ENCODE measurements at places on chromosomes 5 and 9.

- DNase-seq = no peak
These were observed 96.2 kb upstream of the ARAP3 start for GRCh38 chr5:141778206-141778605.

- no peak for DNase-seq
These were observed 111.3 kb upstream of the ADRA1B start for GRCh38 chr5:159805021-159805420.

DNA sequence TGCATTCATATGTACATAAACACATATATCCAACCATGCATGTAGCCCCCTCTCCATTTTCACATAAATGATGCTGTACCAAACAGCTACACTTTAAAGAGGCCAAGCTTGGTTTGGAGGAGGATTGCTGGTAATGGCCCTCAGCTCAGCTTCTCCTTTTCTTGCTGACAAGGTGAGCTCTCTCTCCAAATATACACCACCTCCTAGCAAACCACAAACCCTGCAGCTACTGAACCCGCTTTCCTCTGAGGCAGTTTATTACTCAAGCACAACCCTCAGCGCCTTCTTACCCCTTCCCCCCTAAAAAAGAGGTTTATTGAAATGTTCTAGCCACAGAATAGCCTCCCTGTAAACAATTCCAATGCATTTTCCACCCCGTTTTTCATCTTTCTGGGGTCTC lies 54.0 kb downstream of the ALG2 start:
- no peak for DNase-seq

DNA sequence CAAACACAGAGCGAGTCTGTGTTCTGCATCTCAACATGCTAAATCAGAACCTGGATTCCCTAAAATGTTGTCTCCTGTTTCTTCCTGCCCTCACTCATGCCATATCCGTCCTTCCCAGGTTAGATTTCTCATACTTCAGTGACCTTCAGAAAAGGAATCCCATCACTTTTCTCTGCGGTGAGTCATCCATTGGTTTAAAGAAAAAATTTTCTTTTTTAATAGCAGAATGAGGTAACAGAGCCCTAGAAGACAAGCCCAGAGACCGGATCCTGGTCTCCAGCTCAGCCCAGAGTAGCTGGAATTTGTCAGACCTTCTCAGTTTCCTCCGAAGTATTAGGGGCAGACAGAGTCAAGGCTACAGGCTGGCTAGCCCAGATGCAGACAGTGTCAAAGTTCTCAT lies 143.2 kb upstream of the DMRT1 start:
- no peak for DNase-seq

GRCh38 chr9:123309611-123310010 lies 41.2 kb upstream of the STRBP start:
- DNase-seq = no peak

GRCh38 chr9:103680581-103680980 lies 413.5 kb upstream of the SMC2 start:
- no peak for DNase-seq

GRCh38 chr9:3027210-3027609 lies 183.3 kb upstream of the PUM3 start:
- DNase-seq = peak; percentile 97

DNA sequence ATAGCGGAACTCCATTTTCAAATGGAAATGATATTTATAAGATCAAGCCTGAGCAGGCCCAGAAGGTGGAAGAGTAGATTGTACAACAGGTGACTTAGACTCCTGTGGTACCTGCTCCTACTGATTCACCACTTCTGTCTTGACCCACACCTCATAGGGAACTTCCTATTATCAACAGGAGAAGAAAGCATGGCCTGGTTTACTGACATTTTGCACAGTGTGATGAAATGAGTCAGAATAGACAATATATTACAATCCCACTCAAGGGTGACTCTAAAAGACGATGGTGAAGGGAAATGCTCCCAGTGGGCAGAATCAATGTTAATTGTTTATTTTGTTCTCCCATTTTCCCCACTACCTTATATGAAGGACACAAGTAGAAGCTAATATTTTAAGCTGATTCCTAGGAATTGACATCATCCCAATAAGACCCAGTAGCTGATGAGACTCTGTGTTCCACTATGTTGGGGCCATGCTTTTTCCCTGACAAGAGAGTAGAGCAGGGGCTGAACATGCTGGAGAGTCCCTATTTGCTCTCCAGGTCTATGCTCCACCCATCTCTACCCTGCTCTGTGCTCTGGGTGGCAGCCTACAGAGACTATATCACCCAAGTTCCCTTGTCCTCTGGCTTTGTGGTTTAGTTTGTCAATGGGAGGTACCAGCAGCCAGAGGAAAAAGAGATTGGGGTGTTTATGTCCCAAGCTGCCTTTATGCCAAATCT lies 163.4 kb upstream of the FSTL4 start:
- DNase-seq = no peak

DNA sequence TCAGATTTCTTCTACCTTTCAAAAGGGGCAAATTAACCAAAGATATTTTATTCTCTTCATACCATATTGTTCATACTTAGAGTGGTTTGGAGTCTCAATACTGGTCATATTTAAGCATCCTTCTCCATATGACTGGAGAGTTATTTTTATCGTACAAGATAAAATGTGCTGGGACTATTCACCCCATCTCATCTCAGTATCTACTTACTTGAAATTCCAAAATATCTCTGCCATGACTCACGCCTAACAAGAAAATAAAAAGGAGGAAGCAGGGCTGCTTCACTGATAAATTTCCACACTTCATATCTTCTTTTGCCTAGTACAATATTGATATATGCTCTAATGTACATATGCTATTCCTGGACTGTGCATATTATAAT lies 277.9 kb upstream of the CDH9 start:
- DNase-seq = no peak

DNA sequence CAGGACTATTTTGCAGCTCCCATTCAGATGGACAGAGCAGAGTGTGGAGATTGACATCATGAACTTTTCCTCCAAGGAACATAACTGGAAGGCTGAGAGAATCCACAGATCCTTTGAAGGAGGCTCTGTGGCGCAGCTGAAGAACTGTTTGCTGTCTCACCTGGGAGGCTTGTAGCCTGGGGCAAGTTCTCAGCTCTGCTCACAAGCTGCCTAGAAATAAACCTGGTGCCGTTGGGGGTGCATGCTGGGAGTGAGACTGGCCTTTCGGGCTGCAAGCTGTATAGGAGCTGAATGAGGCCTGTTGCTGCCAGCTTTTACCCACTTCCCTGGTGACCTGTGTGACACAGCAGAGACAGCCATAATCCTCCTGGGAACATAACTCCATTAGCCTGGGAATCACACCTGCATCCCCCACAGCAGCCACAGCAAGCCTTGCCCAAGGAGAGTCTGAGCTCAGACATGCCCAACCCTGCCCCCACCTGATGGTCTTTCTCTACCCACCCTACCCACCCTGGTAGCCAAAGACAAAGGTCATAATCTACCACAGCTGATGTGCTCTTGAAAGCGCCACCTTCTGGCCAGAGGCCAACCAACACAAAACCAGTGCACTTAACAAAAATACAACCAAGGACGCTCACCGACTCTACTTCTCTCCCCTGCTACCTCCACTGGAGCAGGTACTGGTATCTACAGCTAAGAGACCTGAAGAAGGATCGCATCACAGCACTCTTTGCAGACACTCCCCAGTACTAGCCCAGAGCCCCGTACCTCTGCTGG lies 205.1 kb upstream of the MRPS30 start:
- no peak for DNase-seq

DNA sequence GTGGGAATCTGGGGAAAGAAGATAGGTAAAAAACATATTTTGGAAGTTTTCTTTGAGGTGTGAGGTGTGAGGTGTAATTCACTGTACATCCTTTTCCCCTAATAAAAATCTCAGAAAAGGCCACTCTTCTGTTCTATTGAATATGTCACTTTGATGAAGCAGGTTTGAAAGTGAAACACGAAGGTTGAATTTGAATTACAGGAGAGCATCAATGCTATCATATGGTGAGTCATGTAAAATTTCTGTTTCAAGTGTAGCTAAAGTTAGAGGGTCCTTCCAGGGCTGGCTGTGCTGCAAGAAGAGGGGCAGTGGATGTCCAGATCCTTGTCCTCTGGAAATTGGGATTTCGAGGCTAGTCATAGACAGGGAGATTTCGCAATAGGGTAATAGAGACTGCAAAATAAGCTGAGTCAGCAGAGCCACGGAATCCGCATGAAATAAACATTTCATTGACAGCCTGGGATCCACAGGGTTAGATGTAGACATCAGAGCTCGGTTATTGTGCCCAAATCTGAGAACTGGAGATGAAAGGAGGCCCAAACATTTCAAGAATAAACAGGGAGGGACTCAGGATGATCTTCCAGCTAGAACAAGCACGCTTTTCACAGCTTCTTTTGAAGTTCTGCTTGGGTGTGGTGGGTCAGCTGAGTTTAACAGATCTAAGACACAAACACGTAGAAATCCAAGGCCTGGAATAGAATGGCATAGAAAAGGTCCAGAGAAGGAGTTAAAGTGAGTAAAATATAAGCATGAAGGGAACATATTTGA lies 194.4 kb upstream of the CDKN2B start:
- DNase-seq = no peak

DNA sequence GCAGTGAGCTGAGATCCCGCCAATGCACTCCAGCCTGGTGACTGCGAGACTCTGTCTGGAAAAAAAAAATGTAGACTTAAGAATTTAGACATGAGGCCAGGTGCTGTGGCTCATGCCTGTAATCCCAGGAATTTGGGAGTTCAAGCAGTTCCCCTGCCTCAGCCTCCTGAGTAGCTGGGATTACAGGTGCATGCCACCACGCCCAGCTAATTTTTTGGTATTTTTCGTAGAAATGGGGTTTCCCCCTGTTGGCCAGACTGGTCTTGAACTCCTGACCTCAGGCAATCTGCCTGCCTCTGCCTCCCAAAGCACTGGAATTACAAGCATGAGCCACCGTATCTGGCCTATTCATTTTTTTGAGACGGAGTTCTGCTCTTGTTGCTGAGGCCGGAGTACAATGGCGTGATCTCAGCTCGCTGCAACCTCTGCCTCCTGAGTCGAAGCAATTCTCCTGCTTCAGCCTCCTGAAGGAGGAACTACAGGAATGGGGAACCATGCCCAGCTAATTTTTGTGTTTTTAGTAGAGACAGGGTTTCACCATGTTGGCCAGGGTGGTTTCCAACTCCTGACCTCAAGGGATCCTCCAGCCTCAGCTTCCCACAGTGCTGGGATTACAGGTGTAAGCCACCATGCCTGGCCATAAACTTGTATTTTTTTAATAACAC lies 14.0 kb downstream of the DDX46 start:
- no peak for DNase-seq

GRCh38 chr5:89300426-89300970 lies 417.5 kb upstream of the MEF2C start:
- DNase-seq = no peak

DNA sequence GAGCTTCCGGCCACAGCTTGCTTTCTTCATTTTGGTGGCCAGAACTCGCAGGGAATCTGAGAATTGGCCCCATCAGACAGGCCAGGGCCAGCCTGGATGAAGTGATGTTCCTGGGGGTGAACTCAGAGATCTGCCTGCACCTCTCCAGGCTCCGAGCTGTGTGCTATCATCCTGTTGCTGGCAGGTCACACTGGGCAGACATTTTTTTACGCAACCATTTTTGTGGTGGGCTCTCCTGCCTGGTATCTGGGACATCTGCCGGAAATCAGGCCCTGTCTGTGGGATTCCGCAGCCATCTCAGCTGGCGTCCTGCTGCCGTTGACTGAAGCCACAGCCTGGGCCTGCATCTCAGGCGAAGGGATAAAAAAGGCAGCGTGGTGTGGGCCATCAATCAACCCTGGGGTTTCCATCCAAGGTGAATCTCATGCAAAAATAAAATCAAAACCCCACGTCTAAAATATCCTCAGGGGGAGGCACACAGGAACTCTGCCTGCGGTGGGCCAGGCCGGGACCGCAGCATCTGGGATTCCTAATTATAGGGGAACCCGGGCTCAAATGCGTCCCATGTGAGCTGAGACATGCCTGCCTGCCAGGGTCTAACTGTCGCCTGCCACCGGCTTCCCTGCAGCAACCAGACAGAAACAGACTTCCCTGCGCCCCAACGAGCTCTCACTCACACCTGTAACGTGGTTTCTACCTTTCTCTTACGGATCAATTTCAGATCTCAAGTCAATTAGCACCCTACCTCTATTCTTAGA lies 174.3 kb downstream of the SYK start:
- no peak for DNase-seq
